ENCODE measurements at places on chromosomes 16 and 17. TPM values are rescaled to one million over a fixed set of nuclear protein-coding genes. Genes with fewer than 3 reads are reported as not detected.

DNA sequence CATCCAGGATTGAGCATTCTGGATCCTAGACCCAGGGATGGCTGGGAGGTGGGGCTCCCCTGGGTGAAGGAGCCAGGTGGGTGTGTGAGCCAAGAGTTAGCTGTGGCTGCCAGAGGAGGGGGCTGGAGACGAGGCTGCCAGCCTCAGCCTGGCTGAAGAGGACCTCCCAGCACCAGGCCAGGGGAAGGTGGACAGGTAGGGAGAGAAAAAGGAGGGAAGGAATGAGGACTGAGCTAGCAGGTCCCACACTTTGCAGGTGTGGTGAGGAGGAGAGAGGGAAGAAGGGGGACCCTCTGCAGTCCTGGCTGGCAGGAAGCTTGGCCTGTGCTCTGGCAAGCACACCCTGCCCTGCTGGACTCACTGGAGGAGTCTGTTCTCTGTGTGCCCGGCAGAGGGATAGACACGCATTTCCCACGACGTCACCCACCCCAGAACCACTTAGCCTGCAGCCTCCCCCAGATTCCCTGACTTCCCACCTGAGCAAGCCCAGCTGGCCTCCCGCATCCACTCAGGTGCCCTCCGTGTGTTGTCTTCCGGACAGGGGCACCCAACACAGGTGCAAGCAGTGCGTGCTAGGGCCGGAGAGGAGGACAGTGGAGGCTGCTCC lies 42.0 kb downstream of the SOCS3 start:
- DNase-seq: no peak

ZNF319 gene
- 9.0 TPM for total RNA-seq

DNA sequence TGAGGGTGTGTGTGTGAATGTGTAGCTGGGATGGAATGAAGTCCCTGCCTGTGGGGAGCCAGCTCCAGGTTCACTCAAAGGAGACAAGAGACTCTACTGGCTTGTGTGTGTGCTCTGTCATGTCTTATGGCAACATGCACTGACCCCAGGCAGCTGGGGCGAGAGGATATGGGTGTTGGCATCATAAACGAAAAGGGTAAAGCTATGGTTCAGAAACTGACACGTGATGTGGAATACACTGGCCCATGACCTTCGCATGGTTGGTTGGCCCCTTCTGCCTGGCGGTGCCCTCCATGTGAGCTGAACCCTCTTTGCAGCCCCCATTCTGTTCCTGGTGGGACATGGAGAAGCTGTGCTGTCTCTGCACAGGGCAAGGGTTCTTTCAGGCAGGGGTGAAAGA lies 21.9 kb downstream of the ZNF750 start:
- peak; percentile 25 for DNase-seq

GRCh38 chr17:81471818-81472456 lies 40.7 kb downstream of the ACTG1 start:
- DNase-seq: peak; percentile 87

CDH16 gene
- total RNA-seq: not detected

GRCh38 chr17:44314524-44314868 lies 6.1 kb downstream of the RUNDC3A start:
- DNase-seq: no peak

DNA sequence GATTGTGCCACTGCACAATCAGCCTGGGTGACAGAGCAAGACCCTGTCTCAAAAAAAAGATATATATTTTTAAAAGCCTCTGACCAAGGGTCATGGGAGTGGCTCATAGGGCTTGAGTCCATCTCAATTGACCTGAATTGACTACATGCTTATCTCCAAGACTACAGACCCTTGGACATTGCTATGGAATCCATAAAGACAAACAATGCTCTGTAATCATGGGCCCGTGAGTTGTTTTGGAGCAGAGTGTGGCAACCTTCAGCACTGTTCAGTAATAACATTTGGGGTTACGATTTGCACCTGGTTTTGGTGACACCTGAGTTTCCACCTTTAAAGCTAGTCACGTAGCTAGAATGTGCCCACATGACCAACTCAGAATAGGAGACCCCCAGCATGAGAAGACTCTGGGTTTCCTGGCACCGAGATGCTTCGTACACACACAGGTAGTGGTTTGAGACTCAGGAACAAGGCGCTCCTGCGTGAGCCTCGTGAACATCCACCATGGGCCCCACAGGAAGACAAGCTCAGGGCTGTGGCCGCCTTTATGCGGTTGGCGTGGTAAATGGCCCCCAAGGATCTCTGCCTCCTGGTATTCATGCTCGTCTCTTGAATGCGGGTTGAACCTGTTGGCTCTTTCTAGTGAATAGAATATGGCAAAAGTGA lies 66.6 kb upstream of the RPH3AL start:
- DNase-seq: no peak

- DNase-seq: no peak
Measured at GRCh38 chr16:52515068-52515671, 31.8 kb downstream of the TOX3 start.

ASPHD1 gene
- 8.7 TPM for total RNA-seq

- DNase-seq: peak; percentile 16
Measured at GRCh38 chr16:50821586-50821985, 79.7 kb downstream of the CYLD start.

SLC13A5 gene
- total RNA-seq: not detected

MSLN gene
- total RNA-seq: 0.11 TPM

DNA sequence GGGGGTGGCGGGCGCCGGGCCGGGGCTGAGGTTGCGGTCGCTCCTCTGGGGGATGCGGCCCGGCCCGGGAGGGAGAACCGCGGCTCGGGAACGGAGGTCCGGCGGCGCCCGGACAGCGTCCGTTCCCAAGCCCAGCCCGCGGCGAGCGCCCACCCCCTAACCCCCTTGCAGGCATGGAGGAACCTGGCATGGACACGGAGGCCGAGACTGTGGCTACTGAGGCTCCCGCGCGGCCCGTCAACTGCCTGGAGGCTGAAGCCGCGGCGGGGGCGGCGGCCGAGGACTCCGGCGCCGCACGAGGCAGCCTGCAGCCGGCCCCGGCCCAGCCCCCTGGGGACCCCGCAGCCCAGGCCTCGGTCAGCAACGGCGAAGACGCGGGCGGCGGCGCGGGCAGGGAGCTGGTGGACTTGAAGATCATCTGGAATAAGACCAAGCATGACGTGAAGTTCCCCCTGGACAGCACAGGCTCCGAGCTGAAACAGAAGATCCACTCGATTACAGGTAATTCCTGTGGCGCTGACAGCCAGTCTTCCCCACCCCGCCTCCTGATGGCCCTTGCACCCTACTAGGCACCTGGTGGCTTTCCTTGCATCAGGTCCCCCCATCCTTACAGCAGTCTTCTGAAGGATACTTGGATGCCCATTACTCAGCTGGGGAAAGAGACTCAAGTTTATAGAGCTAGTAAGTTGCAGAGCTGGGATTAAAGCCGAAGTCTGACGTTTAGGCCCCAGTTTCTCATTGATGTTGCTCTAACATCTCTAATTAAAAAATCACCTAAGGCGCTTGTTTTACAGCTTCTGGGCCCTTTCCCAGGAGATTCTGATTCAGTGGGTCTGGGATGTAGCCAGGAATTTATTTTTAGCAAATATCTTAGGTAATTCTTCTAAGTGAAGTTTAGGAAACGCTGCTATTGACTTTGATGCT lies 514 bp downstream of the UBFD1 start:
- DNase-seq: peak; percentile 51

- no peak for DNase-seq
Measured at GRCh38 chr17:42522798-42523278, 13.2 kb upstream of the NAGLU start.

DNA sequence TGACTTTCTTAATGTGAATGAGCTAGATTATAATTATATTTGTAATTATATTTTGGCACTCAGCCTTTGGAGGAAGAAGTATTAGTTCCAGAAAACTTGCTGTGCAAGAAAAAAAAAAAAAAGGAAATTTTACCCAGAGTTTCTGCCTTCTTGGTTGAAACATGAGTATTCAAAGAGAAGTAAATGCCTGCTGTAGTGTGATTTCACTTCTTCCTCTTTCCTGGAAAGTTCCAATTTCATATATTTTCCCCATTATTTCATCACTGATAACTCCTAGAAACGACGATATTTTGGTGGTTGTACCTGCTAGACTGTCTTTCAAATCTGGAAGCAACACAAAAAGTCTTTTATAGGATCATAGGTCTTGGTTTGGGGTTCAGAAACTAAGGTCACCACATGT lies 20.4 kb upstream of the MPHOSPH6 start:
- DNase-seq: no peak

GRCh38 chr16:72480911-72481310 lies 309.0 kb upstream of the PMFBP1 start:
- DNase-seq: no peak

GRCh38 chr16:75109732-75110243 lies 6.8 kb downstream of the LDHD start:
- DNase-seq: no peak

- no peak for DNase-seq
Measured at GRCh38 chr16:10009684-10010083, 172.5 kb downstream of the GRIN2A start.

DNA sequence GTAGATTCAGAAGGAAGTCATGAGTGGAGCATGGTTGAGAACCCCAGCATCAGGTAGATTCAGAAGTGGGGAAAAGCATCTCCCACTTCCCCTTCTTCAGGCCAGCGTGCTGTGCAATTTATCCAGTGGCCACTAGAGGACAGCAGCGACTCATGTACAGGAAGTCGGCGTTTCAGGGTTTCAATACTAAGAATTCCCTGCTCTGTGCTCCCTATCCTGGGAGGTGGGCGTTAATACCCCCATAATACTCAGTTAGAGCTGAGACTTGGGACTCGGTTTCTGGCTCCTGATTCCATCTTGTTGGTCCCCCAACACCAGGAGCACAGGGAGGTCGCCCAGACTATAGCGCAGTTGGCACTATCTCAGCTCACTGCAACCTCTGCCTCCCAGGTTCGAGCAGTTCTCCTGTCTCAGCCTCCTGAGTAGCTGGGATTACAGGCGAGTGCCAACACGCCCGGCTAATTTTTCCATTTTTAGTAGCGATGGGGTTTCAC lies 75.3 kb upstream of the AMZ2 start:
- DNase-seq: peak; percentile 41

TEX19 gene
- total RNA-seq: 0.10 TPM

ZP2 gene
- not detected for total RNA-seq

SLC25A11 gene
- total RNA-seq: 78.6 TPM

Data from HFFc6 (cell line).